Dermis microvascular lymphatic vessel endothelial cell (primary cell): ENCODE measurements at places on chromosomes 6 and 20. TPM values are rescaled to one million over a fixed set of nuclear protein-coding genes. Genes with fewer than 3 reads are reported as not detected.

DNA sequence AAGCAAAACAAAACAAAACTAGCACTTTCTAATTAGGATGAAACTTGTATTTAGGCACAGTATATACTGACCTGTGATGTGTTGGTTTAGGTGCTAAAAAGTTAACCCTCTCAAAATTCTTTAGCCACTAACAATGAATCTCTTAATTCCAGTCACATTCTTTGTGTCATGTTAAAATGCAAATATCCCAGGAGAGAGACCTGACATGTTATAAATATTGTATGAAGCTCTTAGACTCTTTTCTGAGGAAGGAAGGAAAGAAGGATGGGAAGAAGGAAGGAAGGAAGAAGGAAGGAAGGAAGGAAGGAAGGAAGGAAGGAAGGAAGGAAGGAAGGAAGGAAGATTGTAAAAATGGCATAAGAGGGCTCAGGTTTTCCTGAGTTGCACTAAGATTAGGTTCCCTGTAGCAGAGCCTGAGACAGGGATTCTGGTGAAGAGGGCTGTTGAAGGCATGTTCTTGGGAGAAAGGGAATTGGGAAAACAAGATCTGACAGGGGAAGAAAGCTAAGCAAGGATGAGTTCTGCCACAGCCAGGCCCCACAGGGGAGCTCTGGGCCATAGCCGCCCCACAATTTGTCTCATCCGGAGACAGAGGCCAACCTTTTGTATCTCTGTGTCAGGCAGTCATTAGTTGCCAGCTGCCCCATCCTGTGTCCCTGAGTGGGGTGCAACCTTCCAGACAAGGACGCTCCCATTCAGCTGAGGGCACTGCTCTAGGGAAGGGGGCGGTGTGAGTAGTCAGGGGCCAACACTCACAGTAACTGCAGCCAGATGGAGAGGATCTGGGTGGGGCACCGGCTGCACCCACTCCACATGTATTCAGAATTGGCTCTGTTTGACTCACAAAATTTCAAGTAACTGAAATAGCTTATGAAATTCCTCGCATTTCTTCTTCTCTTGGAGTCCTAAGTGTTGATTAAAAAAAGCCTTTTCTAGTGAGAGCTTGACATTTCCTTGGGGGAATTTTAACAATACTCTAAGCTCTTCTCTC is 189.3 kb upstream of the ARG1 start:
- no peak for DNase-seq

- DNase-seq, result no peak
Observed at GRCh38 chr20:9499126-9499899, 15.1 kb upstream of the LAMP5 start.

DNA sequence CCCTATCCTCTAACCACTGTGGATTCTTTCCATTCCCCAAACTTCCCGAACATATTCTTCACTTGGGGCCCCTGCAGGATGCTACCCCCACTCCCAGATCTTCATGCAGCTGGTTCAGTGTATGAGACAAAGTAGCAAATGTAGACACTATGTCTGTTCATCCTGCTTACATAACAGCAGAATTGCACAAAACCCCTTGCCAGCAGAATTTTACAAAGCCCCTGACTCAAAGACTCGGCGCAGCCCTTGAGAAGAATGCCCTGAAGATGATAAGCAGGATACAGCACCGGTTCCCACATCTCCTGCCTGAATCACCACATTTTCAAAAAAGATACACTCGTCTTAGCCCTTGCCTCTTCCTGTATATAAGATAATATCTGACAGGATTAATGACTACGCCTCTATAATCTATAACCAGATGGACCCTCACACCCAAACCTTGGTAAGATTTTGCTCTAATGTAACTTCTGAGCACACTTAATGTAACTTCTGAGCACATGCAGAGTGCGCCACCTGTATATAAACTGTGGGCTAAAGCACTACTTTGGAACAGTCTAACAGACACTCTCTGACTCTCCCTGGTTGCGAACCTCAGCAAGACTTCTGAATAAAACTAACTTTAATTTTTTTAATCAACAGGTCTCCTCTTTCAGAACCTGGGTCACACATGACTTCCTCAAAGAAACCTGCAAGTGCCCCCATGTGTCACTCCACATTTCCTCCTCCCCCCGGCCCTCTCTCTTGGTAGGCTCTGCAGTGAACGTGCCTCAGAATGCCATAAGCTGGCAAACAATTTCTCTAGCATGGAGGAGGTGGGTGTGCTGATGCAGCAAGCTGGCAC is 28.7 kb downstream of the RALGAPA2 start:
- DNase-seq, result no peak

DNA sequence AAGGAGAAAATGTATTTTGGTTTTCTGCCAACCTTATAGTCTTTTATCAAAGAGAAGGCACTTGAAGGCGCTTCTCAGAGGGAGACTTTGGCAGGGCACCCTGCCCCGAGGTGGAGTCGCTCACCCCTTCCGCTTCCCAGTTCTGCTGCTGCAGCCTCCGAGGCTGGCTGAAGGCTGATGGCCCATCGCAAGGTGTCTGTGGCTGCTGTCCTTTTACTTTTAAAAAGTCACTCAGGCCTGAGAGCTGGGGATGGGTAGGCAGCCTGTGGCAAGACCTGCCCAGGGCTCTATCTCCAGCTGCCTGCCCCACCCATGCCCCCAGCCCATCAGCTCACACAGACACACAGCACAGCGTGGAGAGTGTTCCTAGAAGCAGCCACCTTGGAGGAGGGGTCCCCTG is 206.6 kb upstream of the CST7 start:
- DNase-seq, result no peak

- no peak for DNase-seq
Observed at GRCh38 chr6:35879151-35879550, 41.7 kb downstream of the SRPK1 start.

- DNase-seq, result peak; percentile 49
Observed at GRCh38 chr20:38304845-38305447, 990 bp downstream of the BPI start.

DNA sequence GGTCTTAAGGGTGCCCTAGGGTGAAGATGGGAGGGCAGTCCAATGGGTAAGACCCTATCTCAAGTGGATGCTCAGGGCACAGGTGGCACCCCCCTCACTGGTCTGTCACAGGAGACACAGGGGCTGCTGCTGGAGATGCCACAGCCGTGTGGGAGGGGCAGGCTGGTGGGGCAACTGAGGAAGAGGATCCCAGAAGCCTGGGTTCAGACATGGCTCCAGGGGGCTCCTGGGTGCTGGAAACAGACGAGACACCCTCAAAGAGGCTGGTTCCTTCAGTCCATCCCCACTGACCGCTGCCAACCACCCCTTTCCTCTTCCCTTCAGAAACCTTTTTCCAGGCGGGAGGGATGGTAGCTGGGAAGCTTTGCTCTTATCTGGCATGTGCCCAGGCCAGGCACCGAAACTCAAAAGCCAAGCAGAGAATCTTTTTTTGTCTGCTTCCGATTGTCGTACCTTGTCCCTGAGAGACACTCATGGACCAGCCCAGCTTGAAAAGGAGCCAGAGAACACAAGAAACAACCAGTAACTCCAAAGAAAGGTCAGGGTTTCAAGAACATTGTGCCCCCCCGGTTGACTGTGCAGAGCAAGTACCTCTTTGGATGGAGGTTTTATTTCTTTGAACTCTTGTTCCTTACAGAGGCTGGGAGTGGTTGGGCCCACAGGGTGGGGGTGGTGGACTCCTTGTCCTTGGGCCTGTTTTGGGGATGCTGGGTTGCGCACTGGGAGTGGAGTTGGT is 28.5 kb upstream of the EMILIN3 start:
- no peak for DNase-seq

DNA sequence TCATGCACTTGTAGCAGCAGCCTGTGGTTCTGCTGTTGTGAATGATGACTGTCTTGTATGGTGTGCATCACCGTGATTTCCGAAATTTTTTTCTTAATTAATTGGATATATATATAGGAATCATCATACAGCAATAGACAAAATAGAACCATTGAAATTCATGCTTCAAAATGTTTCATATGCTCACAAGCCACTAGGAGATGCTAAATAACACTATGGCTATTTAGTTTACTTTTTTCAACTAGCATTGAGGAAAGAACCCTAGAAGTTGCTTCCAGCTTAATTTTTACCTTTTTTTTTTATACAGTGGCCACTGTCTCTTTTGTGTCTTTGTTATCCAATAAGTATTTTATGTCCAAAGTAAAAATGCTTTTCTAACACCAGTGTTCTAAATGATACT is 485.4 kb downstream of the CDKAL1 start:
- peak; percentile 20 for DNase-seq

- peak; percentile 18 for DNase-seq
Observed at GRCh38 chr6:16669227-16669626, 92.0 kb downstream of the ATXN1 start.

DNA sequence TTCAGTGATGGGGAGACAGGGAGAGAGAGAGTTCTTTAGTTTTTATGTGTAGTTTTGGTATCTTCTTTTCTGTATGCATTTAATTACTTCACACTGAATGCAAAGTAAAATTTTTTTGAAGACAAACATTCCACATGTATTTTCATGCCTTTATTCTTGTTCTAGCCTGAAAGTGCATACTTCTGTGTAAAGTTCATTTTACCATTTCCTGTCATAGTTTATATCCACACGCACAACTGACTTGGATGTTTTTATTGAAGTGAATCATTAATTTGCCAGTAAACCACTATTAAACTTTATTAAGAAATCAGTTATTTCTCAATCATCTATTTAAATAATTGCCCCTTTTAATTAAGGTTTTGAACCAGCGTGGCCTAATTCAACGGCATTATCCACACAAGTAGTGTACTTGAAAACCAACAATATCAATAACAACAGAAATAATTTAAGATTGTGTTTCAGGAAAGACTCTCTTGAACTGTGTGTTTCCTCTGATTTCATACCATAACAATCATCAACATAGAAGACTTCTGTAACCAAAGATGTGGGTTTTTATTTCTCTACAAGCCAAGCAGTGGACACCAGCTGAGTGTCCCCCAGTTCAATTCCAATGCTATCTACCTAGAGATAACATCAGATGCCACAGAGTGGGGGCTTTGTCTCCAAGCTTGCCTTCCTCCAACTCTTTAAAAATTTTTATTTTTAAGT is 512.7 kb upstream of the JAG1 start:
- peak; percentile 72 for DNase-seq

- peak; percentile 52 for DNase-seq
Observed at GRCh38 chr20:37378785-37379598, 33.1 kb downstream of the SRC start.

DNA sequence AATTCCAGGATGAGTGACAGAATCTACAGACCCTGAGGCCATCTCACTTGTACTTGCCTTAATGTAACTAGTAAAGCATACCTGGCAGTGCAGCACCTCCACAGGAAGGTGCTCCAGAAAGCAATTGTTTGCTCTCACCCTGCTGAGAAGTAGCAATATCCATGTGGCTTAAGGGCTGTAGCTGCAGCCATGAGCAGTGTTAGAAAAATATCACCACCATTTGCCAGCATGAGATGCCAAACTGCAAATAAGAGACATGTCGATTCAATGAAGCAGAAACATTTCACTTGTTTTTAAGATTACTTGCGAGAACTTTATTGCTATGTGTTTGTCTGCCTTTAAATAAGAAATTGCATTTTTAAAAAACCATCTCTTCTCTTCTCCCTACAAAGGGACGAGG is 151.5 kb downstream of the PRL start:
- DNase-seq, result no peak

DNA sequence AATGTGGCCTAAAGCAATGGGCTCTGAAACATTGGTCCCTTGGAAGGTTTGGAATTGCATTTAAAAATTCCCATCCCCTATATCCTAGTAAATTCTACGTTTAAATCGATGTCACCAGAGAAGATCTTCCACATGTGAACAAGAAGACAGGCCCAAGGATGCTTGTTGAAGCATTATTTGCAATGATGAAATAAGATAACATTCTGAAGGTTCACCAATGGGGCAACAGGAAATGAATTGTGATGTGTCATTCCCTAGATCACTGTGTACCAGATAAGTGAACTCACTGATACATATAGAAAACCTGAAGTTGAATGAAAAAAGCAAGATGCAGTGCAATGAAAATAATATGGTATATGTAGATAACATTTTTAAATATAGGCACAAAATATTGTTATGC is 464.3 kb upstream of the BTBD3 start:
- DNase-seq, result no peak

GRCh38 chr6:168278904-168279303 is 40.7 kb downstream of the DACT2 start:
- no peak for DNase-seq

GRCh38 chr6:142518761-142519160 is 217.0 kb downstream of the ADGRG6 start:
- DNase-seq, result no peak

DNA sequence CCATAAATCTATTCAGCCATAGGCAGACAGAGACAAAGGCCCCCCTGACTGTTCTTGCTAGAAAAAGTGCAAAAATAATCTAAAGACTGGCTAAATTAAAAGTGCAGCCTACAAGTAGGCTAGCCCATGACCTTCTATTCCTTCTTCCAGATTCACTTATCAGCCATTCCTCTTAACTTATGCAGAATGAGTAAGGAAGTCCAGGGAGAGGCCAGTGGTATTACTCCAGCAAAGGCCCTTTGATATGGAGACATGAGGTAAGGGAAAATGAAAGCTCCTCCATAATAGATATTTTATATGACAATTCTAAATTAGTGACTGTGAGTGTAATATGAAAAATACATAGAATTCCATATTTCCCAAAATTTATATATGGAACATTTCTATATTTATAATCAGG is 199.4 kb downstream of the TBC1D32 start:
- no peak for DNase-seq

DNA sequence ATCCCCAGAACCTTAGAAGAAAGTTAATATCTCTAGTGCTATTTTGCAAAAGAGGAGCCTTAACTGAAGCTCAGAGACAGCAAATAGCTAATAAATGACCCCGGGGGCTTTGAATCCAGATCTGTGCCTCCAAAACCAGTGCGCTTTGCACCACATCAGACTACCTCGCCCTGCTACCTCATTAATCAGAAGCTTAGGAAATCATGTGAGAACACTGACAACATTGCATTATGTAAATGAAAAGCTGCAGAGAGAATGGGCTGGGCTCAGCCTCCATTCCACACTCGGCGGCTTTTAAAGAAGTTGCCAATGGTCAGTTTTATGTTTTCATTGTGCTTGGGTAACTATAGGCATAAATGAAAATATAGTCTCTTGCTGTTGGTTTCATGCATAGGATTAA is 54.0 kb upstream of the STMND1 start:
- no peak for DNase-seq

DNA sequence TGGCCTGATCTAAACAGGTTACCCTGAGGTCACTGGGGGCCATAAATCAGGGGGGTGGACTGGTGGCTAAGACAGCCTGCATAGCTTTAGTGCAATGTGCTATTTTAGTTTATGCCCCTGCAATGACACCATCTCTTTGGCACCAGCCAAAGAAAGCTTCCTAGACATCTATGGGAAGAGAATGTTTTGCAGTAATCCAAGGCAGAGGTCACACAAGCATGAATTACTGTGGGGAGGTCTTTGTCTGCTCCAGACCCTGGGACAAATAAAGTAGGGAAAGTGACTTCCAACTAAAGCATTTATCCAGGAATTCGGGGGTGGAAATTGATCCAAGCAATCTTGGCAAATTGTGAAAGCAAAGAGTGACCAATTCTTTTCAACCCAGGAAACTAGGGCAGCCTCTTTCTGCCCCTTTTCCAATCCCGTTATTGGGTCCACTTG is 5.3 kb downstream of the RIPOR2 start:
- DNase-seq, result peak; percentile 52

The KCNK16 gene
- total RNA-seq, result not detected in 2 replicates

The KCNK5 gene
- total RNA-seq, result not detected in 2 replicates

The PRSS35 gene
- not detected in 2 replicates for total RNA-seq

The CEP162 gene
- 2.9 and 3.6 TPM in 2 replicates for total RNA-seq

The PGC gene
- not detected in 2 replicates for total RNA-seq

The EEF1E1 gene
- 23.4 and 37.2 TPM in 2 replicates for total RNA-seq

The LEMD2 gene
- total RNA-seq, result 24.6 and 36.3 TPM in 2 replicates

The BPIFA1 gene
- not detected in 2 replicates for total RNA-seq

The RAMACL gene
- 1.7 and 3.4 TPM in 2 replicates for total RNA-seq

The PLA2G7 gene
- under 0.01 TPM in 1 of 2 replicates, not detected in the other for total RNA-seq

The PTK6 gene
- under 0.01 TPM in 2 replicates for total RNA-seq

The FAM184A gene
- 0.13 and 0.25 TPM in 2 replicates for total RNA-seq
